ENCODE measurements at places on chromosomes 16 and 17. TPM values are rescaled to one million over a fixed set of nuclear protein-coding genes. Genes with fewer than 3 reads are reported as not detected.

DNA sequence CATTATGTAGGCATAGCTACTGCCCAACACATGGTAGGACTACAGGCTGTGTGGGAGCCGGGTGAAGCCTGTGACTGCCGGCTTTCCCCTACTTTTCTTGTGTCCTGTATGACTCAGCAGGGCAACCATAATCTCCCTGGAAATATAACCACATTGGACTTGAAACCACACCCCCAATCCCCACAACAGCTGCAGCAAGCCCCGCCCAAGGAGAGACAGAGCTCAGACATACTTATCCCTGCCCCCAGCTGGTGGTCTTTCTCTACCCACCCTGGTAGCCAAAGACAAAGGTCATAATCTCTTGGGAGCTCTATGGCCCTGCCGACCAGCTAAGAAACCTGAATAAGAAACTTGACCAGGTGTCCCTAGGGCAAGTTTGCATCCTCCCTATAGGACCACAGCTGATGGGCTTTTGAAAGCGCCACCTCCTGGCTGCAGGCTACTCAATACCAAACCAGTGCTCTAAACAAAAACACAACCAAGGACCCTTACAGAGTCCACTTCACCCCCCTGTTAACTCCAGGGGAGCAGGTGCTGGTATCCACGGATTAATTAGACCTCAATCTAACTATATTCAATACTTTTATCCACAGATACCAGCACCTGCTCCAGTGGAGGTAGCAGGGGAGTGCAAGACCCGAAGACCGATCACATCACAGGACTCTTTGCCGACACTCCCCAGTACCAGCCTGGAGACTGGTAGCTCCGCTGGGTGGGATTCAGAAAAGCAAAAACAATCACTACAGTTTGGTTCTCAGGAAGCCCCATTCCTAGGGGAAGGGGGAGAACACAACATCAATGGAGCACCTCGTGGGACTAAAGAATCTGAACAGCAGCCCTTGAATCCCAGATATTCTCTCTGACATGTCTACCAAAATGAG lies 91.2 kb downstream of the IRX5 start:
- H3K4me1 ChIP-seq = no peaks in the 10 kb centered on the region
- H3K4me3 ChIP-seq = no peak overlapping the region
- no peak for DNase-seq
- no peak overlapping the region for H3K27ac ChIP-seq

- no peaks in the 10 kb centered on the region for H3K4me1 ChIP-seq
- H3K27me3 ChIP-seq = no peaks in the 10 kb centered on the region
- no peak overlapping the region for H3K4me3 ChIP-seq
These were observed 114.4 kb downstream of the XYLT1 start for GRCh38 chr16:17356243-17356933.

DNA sequence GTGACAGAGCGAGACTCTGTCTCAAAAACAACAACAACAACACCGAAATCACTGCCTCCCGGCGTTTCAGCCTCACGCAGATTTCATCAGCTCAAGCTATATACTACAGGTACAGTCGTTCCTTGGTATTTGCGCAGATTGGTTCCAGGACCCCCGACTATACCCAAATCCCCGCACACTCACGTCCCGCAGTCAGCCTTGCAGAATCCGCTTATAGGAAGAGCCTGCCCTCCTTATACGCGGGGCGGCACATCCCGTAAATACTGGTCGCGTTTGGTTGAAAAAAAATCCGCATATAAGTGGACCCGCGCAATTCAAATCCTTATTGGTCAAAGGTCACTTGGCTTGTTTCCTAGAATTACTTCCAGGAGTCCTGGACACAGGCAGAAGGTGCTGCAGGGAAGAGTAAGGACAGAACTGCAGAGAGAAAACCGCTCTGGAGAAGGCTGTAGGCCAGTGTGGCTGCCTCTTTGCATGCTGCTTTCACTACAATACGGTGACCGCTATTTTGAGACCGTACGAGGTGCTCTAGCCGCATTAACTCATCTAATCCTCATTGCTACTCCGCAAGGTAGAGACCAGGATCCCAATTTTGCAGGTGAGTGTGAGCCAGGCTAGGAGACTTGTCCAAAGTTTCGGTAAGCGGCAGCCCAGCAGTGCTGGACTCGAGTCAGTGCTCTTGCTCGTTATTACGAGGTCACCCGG lies 718 bp downstream of the NDUFAB1 start:
- DNase-seq = no peak
- H3K27ac ChIP-seq = peak overlapping the region; percentile 82
- peaks cover 19% of the 10 kb centered on the region for H3K4me1 ChIP-seq
- peaks cover 6% of the 10 kb centered on the region for H3K36me3 ChIP-seq
- H3K4me3 ChIP-seq = peak overlapping the region; percentile 90

DNA sequence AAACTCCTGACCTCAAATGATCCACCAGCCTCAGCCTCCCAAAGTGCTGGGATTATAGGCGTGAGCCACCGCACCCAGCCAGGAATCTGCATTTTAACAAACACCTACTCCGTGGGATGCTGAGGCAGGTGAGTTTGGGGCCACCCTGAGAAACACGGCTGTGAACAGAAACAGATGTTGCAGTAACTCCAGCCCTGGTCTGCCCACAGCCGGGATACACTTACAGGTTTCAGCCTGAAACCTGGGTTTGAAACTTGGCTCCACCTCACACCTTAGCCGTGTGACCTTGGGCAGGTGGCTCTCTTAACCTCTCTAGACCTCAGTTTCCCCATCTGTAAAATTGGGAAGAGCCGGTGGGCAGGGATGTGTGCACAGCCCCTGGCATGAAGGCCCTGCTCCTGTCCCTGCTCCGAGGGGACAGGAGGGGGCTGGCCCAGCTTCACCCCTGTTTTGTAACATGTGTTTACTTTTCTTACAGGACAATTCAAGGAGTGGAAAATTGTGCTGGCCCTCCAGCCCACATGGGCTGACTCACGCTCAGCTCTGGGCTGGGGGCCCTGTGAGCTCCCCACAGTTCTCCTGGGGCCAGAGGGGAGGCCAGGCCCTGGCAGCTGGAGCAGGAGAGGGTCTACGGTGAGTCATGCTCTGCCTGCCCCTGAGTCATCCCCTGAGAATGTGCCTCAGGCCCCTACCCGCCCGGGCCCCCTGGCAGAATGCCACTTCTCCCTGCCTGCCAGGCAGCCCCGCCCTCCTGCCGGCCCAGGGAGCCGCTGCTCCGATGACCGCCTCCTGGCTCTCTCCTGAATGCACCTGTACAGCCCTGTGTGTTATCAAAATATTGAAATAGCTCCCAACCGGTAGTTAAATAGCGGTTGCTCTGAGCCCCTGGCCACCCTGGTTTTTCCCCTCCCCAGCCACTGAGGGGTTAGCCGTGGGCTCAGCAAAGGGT lies 7.7 kb upstream of the PPL start:
- DNase-seq = peak; percentile 93
- H3K4me3 ChIP-seq = no peak overlapping the region
- peaks cover 22% of the 10 kb centered on the region for H3K4me1 ChIP-seq
- H3K36me3 ChIP-seq = no peaks in the 10 kb centered on the region
- no peaks in the 10 kb centered on the region for H3K27me3 ChIP-seq

GRCh38 chr17:35170968-35171771 lies 23.0 kb downstream of the SLC35G3 start:
- peaks cover 98% of the 10 kb centered on the region for H3K36me3 ChIP-seq
- DNase-seq = no peak
- H3K27me3 ChIP-seq = no peaks in the 10 kb centered on the region
- no peak overlapping the region for H3K27ac ChIP-seq
- H3K4me3 ChIP-seq = no peak overlapping the region

Gene PPP1R27
- 2,217 TPM for total RNA-seq
